ENCODE measurements at places on chromosomes 3 and 15.

DNA sequence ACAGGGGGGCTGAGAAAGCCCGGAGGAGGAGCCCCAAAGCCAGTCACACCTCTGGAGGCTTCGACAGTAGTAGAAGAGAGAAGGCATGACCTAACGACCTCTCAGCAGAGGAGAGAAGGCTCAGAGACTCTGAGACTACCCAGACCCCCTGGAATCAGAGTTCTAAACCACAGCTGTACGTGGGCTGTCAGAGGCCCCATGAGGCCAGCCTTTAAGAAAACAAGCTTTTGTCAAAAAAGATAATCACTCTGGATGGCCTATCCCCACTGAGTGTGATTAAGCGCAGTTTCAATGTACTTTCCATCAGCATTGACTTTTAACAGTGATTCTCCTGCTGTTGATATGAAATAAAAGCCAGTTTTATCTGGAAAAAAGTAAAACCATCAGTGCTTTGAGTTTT lies 330.3 kb downstream of the CLSTN2 start:
- no peak for DNase-seq

GRCh38 chr15:35427091-35427490 lies 118.9 kb downstream of the DPH6 start:
- DNase-seq = no peak

- no peak for DNase-seq
These were observed 85.6 kb upstream of the PIAS1 start for GRCh38 chr15:67968564-67968963.

- DNase-seq = no peak
These were observed 178.8 kb downstream of the POTEB3 start for GRCh38 chr15:21261396-21261964.

GRCh38 chr3:56683122-56683817 lies at the start of gene TASOR:
Gene TASOR (minus strand): TSS chr3:56683265. CDS start chr3:56683006, 259 bp downstream.
- peak; percentile 86 for DNase-seq

Measured in T-helper 2 cell treated with Interferon-gamma antibody and Interleukin-4, amounts not matched to agents 5 μg/mL and 100 μg/mL, for 36 hours (primary cell).